ENCODE measurements at places on chromosomes 5 and 9.

GRCh38 chr9:13513716-13514444, 234.4 kb upstream of the MPDZ start:
- DNase-seq: no peak

DNA sequence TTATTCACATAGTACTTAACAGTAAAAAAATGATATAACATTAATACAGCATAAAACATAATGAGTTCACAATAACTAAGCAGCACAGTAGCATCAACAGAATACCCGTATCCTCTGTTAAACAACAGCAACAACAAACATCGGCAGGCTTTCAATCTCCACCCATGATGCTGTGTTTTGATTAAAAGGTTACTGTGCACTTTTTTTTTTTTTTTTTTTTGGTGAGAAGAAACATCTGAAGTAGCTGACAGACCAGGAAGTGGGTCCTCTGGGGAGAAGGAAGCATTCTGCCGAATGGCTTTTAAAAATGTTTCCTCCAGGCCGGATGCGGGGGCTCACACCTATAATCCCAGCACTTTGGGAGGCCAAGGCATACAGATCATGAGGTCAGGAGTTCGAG, 282.3 kb downstream of the EPB41L4A start:
- no peak for DNase-seq

GRCh38 chr9:91395553-91396471, 27.8 kb downstream of the NFIL3 start:
- no peak for DNase-seq

- DNase-seq: no peak
These were observed 5.7 kb downstream of the RCL1 start for GRCh38 chr9:4798281-4799032.

DNA sequence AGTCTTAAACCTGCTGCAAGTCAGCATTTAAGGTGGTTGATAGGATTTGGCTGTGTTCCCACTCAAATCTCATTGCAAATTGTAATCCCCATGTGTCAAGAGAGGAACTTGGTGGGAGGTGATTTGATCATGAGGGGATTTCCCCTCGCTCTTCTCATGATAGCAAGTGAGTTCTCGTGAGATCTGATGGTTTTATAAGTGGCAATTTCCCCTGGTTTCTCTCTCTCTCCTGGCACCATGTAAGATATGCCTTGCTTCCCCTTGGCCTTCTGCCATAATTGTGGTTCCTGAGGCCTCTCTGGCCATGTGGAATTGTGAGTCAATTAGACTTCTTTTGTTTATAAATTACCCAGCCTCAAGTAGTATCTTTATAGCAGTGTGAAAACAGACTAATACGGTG, 84.3 kb upstream of the SMC2 start:
- DNase-seq: no peak

- no peak for DNase-seq
These were observed 124.0 kb downstream of the GNAQ start for GRCh38 chr9:77907585-77907984.

DNA sequence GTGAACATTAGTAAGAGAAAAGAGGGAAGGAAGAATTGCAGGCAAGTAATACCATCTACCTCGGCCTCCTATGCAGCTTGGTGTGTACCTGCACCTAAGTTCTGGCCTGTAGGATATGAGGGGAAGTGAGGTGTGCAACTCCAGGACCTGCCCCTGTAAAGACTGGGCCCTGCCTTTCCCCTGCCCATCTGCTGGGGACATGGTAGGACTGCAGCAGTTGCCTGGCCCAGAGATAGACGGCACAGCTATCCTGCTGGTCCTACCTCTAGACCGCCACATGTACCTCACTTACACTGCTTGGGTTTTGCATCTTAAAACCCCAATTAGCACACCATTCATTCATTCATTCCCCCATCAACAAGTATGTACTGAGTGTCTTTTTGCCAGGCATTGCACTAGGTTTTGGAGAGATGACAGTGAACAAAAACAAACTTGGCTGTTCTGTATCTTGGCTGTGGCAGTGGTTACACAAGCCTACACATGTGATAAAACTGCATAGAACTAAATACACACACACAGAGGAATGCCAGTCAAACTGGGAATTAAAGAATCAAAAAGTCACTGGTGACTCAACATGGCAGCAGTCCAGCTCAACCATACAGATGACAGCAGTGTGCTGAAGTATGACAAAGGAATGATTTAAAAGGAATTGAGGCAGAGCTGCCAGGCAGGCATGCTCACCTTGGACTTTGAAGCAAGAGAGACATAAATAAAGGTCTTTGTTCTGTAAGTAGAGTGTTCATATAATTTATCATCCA, 23.3 kb upstream of the MGAT1 start:
- DNase-seq: no peak

GRCh38 chr5:58262226-58262625, 197.7 kb downstream of the PLK2 start:
- no peak for DNase-seq

- DNase-seq: no peak
These were observed 162.4 kb downstream of the KCNN2 start for GRCh38 chr5:114524221-114524620.

DNA sequence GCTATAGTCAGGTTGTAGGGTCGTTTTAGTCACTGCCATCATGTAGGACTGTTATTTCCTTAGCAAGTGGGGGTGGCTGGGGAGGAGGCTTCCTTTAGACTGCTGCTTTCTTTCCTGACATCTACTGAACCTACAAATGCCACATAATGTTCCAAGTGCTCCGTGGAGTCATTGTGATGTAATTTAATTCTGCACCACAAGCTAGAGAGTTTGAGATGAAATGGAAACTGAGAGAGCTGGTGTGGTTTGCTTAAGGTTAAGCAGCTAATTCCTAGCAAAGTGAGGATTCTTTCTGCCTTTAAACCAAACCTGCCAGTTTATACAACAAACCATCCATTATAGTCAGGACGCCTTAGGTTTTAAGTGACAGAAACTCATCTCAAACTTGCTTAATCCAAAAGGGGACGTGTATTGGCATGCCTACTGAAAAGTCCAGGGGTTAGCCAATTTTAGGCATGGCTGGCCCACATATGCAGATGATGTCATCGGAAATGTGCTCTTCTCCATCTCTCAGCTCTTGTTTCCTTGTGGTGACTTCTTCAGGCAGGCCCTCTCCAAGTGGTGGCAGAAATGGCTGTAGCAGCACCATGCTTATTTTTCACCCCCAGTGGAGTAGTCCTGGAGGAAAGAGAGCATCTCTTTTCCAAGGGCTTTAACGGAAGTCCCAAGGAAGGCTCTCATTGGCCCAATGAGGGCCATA, 30.5 kb downstream of the ZNF618 start:
- no peak for DNase-seq

DNA sequence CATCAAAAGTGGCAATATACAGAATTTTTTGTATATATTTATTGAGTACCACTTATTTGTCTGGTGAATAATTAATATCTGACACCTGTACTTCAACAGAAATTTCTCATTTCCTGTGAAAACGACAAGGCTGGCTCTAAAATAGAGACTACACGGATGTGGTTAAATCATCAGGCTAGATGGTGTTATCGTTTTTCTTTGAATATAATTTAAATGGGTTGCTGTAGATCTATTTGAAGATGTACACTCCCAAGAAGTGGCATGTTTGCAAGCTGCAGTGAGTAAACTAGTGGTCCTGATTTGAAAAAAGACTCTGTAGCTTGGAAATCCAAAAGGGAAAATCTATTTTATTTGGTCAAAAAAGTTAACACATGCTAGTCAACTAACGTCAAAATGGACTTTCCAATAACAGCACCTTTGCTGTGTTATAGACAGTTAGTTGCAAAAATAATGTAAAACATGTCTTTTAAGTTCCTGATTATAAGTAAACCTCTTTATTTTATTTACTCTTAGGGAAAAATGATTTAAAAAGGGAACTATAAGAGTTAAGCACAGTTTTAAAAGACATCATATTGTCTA, 13.8 kb downstream of the ST8SIA4 start:
- DNase-seq: no peak

DNA sequence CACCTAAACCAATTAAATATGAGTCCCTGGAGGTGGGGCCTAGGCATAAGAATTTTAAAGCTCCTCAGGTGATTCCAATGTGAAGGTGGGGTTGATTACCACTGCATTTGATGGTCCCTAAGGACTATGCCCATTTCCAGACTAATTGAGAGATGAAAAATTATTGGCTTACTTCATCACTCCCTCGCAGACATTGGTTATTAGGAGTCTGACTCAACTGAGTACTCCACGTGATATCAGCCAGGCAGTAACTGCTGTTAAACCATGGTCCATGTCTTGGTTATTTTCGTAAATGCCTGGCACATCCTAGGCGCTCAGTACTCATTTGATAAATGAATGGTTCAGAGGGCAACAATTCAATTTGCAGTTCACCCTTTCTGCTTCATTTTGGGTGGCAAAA, 54.5 kb downstream of the PUM3 start:
- DNase-seq: no peak

Data from GM12892 (cell line).